ENCODE measurements at places on chromosomes 6 and 20. TPM values are rescaled to one million over a fixed set of nuclear protein-coding genes. Genes with fewer than 3 reads are reported as not detected.

The DNAH8 gene
- under 0.01 TPM for total RNA-seq

The FAM83C gene
- total RNA-seq, result not detected

The BPIFB6 gene
- not detected for total RNA-seq

The LINC00237 gene
- total RNA-seq, result not detected

The CLDN20 gene
- total RNA-seq, result not detected

The NOX3 gene
- not detected for total RNA-seq

The TREML1 gene
- not detected for total RNA-seq

The RNF182 gene
- 2.5 TPM for total RNA-seq

The LY86 gene
- total RNA-seq, result not detected

The INSM1 gene
- total RNA-seq, result not detected

The HLA-DPB1 gene
- total RNA-seq, result 5.4 TPM

The PRPH2 gene
- 5.1 TPM for total RNA-seq

The ULBP1 gene
- total RNA-seq, result 0.26 TPM

The SMOC2 gene
- under 0.01 TPM for total RNA-seq

The MTFR2 gene
- 0.26 TPM for total RNA-seq

The MYCT1 gene
- under 0.01 TPM for total RNA-seq

The POPDC3 gene
- 6.7 TPM for total RNA-seq

The CPXM1 gene
- 0.50 TPM for total RNA-seq

The COL9A3 gene
- 0.17 TPM for total RNA-seq

The SLPI gene
- total RNA-seq, result 0.17 TPM

The HLA-DOB gene
- total RNA-seq, result 0.26 TPM

The RBM39 gene
- total RNA-seq, result 462 TPM

The ZBTB2 gene
- total RNA-seq, result 12.2 TPM

The FAM50B gene
- 11.6 TPM for total RNA-seq

The WRNIP1 gene
- 40.8 TPM for total RNA-seq

The ULBP3 gene
- 6.2 TPM for total RNA-seq

The SLC44A4 gene
- not detected for total RNA-seq

The SEMG1 gene
- total RNA-seq, result not detected

The SPACA1 gene
- total RNA-seq, result not detected

The VPS52 gene
- total RNA-seq, result 33.4 TPM

The TXLNB gene
- 1.5 TPM for total RNA-seq

The MAK gene
- total RNA-seq, result not detected

The TMEM151B gene
- total RNA-seq, result under 0.01 TPM

The METTL24 gene
- 2.6 TPM for total RNA-seq

The JAG1 gene
- 34.2 TPM for total RNA-seq

The EPB41L2 gene
- 113 TPM for total RNA-seq

The COX4I2 gene
- total RNA-seq, result not detected

The PRKN gene
- total RNA-seq, result 5.6 TPM

The HEY2 gene
- not detected for total RNA-seq

The C6orf141 gene
- total RNA-seq, result 0.77 TPM

The EYA4 gene
- total RNA-seq, result 23.9 TPM

The MOCS3 gene
- total RNA-seq, result 9.2 TPM

The TFAP2A gene
- total RNA-seq, result not detected

The EMILIN3 gene
- total RNA-seq, result 0.17 TPM

The FOXF2 gene
- 29.3 TPM for total RNA-seq

The ZC2HC1B gene
- not detected for total RNA-seq

The PTCRA gene
- not detected for total RNA-seq

The RNF217 gene
- 13.2 TPM for total RNA-seq

The CCN2 gene
- 22.8 TPM for total RNA-seq

The SIRPB2 gene
- total RNA-seq, result not detected

The KCNB1 gene
- under 0.01 TPM for total RNA-seq

The SLC32A1 gene
- not detected for total RNA-seq

The SLC12A5 gene
- total RNA-seq, result 0.50 TPM

The ARHGAP18 gene
- total RNA-seq, result 38.3 TPM
